Stimulated activated CD8-positive, alpha-beta memory T cell treated with anti-CD3 and anti-CD28 coated beads, Interleukin-15, amount 100 ng/mL, for 24 hours (primary cell): ENCODE measurements at places on chromosomes 11 and 22.

- no peak for DNase-seq
Observed at GRCh38 chr11:79906164-79906563, 465.3 kb upstream of the TENM4 start.

GRCh38 chr11:221998-222789, 13.9 kb downstream of the SIRT3 start:
- DNase-seq = no peak

DNA sequence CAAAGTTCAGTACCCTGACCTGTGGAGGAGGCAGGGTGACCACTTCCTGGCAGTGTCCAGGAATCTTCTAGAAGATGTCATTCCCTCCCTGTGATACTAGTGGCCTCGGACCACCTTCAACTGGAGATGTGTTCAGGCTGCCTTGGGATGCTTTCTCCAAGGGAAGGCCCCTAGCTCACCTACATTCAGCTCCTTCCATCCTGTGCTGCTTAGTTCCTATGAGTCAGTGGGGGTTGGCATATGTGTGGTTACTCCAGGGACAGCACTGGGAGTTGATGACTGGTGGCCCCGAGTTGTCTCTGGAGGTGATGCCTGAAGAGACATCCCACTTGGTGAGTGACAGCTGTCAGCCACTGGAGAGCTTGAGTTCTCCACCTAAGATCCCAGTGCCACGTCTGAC, 81.8 kb upstream of the OR9Q1 start:
- DNase-seq = no peak

- DNase-seq = no peak
Observed at GRCh38 chr11:10584071-10584501, 15.6 kb upstream of the LYVE1 start.

- DNase-seq = no peak
Observed at GRCh38 chr11:17014321-17014832, at the start of gene PLEKHA7. TSS of gene PLEKHA7 (minus strand) at chr11:17014414. CDS start at chr11:17014401, 13 bp downstream.

- no peak for DNase-seq
Observed at GRCh38 chr11:109914809-109915653, 178.2 kb upstream of the ZC3H12C start.

DNA sequence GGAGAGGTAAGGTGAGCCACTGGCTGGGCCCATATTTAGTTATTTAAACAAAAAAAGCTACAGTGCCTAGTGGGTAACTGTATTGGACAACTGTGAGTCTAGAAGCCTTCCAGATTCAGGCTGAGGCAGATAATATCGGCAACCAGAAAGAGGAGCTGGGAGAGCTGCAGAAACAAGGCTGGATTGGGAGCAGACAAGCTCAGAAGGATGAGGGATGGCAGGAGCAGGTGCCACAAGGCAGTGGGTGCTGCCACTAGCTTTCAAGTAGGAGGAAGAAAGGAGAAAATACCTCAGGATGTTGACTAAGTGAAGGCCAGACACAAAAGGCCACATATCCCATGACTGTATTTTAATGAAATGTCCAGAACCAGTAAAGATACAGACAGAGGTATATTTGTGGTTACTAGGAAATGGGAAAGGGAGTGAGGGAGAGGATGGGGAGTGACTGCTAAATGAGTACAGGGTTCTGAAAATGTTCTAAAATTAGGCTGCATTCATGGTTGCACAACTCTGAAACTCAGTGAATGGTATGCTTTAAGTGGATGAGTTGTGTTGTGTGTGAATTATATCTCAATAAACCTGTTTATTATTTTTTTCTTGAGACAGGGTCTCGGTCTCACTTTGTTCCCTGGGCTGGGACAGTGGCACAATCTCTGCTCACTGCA, 11.8 kb upstream of the RAPSN start:
- no peak for DNase-seq

- DNase-seq = no peak
Observed at GRCh38 chr11:119196833-119197483, 9.2 kb upstream of the CBL start.

- DNase-seq = no peak
Observed at GRCh38 chr11:103700622-103701021, 335.8 kb upstream of the DDI1 start.

GRCh38 chr11:20249378-20249777, 89.1 kb upstream of the DBX1 start:
- no peak for DNase-seq

DNA sequence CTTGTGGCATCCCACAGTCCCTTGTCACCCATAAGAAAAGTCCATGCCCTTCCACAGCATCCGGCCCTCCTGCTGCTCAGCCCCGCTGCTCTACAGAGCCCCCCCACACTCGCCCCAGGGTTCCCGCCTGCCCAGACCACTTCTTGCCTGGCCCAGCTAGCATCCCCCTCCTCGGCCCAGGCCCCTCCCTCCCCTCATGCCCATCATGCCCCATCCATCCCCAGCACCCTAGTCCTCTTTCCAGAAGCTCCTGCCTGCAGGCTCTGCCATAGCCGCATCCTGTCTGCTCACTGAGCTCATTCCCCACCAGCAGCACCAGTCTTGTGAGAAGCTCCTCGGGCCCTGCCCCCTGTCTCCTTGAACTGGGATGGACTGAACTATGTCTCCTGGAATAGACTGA, 54.4 kb downstream of the LINC01488 start:
- DNase-seq = no peak

- no peak for DNase-seq
Observed at GRCh38 chr11:93113824-93114223, 84.0 kb downstream of the SLC36A4 start.

- no peak for DNase-seq
Observed at GRCh38 chr22:50396751-50397370, 53.7 kb downstream of the PPP6R2 start.

DNA sequence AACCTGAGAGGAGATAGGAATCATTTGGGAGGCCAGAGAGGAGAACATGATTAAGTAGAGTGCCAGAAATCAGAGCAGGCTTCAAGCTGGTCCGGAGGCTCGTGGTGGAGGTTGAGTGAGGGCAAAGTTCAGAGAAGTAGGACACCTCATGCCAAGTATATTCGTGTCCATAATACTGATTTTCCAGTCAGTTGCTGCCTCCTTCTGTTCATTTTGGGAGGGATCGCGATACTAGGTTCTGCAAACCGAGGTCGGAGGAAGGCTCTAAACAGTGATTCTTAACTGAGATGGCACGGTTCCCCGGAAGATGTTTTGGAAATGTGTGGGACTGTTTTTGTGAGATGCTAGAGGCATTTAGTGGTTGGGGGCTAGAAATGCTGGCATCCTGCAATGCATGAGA, 13.6 kb upstream of the CD3E start:
- no peak for DNase-seq

- no peak for DNase-seq
Observed at GRCh38 chr22:38196791-38197419, 4.9 kb upstream of the MAFF start.

- no peak for DNase-seq
Observed at GRCh38 chr11:8060146-8060719, 20.8 kb upstream of the TUB start.

- no peak for DNase-seq
Observed at GRCh38 chr22:46934746-46935491, 172.5 kb downstream of the TBC1D22A start.

- DNase-seq = no peak
Observed at GRCh38 chr11:46498968-46499367, 94.9 kb downstream of the AMBRA1 start.

- no peak for DNase-seq
Observed at GRCh38 chr11:31936312-31936711, 125.2 kb upstream of the PAX6 start.

DNA sequence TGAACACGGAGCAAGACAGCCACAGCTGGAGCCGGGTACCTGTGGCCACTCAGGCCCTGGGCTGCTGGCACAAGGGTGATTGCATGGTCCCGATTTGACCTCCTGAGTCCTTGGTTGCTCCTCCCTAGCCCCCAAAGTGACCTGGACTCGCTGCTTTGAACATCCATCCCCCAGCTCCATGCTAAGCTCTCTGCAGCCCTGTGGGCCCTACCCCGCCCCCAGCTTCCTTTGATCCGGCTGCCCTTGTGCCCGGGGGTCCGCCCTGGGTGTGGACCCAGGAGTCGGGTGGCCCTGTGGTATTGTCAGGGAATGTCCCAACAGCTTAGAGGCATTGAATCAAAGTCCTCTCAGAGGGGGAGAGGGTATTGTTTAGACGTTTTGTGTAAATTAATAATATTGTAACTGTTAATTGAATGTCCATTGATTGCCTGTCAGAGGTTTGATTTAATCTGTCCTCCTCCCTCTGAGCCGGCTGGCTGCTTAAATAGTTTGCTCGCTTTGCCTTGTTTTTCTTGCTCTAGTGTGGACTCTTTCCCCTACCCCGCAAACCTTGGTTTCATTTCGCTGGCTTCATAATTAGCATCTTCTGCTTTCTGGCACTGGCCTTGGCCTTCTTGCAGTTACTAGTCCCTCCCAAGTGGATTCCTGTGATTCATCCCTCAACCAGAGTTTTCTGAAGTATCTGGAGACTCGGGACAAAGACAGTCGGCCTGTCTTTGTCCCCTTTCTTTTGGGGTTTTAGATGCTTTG, 20.7 kb downstream of the GRIK4 start:
- DNase-seq = no peak

DNA sequence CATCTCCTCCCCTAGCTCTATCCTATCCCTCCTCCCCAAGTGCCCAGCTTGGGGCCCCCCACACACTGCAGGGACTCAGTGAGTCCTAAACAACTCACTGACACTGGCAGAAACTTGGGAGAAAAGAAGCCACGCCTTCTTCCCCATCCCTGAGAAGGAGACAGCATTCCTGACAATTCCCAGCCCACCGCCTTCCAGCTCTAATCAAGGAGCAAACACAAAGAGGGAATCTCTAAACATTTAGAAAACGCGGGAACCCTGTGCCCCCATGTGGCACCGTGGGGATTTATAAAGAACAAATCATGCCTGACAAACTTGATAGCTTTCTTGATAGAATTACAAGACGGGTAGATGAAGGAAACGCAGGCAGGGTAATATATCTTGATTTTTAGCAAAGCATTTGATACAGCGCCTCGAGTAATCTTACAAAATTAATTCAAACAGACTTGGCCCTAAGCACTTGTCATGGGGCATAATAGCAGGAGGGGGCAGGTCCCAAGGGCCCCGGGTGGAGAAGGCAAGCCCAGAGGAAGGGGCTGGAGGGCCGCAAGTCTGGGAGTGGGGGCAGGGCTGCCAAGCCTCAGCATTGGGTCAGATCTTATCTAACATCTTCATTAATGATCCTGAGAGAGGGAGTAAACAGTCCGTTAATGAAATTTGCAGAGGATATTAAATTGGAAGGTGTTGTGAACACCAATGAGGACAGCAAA, 4.5 kb downstream of the CHST1 start:
- DNase-seq = no peak

GRCh38 chr22:18110954-18111758, 547 bp downstream of the TUBA8 start:
- no peak for DNase-seq

DNA sequence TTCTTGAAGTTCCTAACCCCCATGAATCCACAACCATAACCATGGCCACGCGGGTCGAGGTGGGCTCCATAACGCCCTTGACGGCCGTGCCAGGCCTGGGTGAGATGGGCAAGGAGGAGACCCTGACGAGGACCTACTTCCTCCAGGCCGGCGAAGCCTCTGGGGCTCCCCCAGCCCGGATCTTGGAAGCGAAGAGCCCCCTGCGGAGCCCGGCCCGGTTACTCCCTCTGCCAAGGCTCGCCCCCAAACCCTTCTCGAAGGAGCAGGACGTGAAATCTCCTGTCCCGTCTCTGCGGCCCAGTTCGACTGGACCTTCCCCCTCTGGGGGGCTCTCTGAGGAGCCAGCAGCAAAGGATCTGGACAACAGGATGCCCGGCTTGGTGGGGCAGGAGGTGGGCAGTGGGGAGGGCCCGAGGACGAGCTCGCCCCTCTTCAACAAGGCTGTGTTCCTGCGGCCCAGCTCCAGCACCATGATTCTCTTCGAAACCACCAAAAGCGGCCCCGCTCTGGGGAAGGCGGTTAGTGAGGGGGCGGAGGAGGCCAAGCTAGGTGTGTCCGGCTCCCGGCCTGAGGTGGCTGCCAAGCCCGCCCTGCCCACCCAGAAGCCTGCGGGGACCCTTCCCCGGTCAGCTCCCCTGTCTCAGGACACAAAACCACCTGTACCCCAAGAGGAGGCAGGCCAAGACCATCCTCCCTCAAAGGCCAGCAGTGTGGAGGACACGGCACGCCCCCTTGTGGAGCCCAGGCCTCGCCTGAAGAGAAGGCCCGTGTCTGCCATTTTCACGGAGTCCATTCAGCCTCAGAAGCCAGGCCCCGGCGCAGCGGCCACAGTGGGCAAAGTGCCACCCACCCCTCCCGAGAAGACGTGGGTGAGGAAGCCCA, 75.7 kb downstream of the KIAA1671 start:
- no peak for DNase-seq

DNA sequence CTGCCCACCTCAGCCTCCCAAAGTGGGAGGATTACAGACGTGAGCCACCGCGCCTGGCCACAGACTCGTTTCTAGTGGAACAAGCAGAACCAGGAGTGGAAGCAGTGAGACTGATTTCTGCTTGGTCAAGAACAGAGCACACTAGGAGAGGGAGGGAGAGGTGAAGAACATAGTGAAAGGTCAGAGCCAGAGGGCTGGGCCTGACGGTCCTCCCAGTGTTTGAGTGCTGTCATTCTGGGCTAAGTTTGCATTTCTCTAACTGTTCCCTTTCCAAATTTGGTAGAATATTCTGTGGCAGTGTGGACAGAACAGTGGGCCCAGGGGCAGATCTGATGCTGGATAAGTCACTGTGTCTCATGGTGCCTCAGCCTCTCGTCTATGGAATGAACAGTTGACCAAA, 55.2 kb downstream of the OSBP2 start:
- DNase-seq = no peak

DNA sequence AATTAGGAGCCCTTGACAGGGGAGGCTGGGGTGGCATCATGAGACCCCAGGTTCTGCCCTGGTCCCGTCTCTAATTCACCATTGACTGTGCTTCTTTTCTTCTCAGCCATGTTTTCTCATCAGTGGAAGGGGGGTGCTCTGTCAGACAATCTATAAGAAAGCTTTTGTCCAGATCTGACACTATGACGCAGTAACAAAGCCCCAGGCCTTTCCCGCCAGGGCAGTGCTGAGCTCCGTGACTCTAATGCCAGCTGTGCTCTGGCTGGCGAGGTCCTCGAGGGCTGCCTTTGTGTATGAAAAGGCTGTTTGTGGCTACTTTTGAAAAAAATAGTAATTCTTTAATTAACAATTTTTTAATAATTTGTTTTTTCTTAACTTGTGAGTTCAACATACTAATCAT, 3.2 kb downstream of the CD6 start:
- DNase-seq = no peak

DNA sequence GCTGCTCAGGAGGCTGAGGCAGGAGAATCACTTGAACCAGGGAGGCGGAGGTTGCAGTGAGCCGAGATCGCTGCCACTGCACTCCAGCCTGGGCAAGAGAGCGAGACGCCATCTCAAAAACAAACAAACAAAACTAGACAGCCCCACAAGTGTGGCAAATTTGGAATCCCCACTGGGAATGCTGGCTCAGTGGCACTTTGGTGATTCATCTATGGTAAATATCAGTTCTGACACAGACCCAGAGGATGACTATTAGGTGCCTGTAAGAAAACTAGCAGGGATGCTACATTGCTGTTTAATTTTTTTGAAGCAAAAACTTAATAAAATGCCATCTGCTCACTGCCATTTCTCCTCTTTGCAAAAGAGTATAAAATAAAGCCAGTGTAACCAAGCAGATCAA, 107.9 kb downstream of the NAT10 start:
- no peak for DNase-seq
